Amygdala (tissue), 56 donors: ENCODE measurements at places on chromosomes 1 and 21.

- DNase-seq: no peak
Measured at GRCh38 chr1:116569776-116570357, 959 bp downstream of the CD58 start.

DNA sequence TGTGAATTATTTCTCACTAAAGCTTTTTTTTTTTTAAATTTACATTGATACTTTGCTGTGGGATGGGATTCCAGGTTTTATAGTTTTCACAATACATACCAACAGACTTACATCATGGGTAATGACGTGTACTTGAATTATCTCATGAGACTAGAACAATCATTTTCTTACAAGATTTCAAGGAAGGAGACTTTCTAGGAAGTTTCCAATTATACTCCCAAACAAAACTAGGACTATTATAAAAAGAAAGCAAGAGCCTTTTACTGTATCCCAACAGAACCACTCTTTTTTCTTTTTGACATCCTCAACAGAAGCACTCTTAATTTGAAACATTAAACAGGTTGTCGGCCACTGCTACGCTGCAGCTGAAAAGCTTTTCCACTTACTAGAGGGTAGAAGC is 48.7 kb downstream of the TESK2 start:
- DNase-seq: no peak

DNA sequence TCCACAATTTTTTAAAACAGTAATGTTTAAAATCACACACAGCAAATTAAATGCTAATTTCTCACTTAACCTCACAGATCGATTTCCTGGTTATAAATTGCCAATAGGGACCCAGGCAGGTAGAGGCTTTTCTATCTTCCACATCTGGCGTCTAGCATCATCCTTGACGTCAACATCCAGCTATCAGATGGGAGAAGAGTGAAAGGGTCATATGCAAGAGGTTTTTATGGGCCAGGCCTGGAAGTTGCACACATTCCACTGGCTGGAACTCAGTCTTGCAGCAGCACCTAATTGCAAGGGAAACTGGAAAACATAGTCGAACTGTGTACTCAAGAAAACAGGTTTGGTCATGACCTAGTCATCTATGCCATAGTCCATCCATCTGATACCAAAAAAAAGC is 6.0 kb upstream of the EEIG2 start:
- no peak for DNase-seq

DNA sequence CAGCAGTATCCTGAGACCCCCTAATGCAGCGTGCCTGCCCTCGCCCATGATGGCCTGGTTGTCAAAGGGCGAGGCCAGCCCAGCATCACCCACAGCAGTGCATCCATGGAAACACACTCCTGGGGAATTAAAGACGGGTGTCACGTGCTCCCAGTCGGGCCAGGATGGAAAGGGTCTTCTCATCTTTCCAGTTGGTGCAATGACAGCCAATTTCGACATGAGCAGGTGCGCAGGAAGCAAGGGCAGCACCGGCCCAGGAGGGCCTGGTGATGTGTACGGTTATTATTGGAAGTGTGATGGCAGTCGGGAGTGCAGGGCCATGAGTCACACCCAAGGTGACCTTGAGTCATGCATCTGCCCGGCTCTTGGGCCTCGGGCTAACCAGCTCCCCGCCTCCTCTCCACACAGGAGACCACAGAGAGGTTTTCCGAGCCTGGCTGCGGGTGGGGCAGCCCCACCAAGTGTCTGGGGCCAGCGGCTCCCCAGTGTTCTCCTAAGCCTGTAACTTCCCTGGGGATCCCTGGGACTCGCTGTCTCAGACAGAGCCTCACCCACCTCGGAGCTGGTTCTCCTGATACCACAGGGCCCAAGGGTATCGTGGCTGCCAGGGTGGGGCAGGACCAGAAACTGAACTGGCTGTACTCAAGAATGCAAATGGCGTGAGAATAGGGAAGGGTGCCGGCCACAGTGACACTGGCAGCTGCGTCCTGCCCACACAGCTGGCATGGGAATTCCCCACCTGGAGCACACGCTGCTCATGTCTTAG is 119.8 kb downstream of the SIK1 start:
- DNase-seq: no peak

DNA sequence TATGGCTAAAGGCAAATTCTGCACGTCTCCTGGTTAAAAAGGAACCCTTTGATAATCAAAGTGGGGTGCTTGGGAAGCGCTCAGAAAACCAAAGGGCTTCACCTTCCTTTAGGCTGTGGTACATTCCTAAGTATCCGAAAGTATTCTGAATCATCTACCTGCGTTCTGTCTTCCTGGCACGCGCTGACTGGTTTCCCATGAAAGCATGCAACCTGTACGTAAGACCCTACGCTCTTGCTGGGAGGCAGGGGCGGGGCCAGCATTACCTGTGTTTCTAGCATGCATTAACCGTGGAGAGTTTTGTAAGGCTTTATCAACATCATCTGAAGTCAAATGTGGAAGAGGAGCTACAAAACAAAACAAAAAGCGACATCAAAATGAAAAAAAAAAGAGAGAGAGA is 96.0 kb downstream of the ERG start:
- no peak for DNase-seq

DNA sequence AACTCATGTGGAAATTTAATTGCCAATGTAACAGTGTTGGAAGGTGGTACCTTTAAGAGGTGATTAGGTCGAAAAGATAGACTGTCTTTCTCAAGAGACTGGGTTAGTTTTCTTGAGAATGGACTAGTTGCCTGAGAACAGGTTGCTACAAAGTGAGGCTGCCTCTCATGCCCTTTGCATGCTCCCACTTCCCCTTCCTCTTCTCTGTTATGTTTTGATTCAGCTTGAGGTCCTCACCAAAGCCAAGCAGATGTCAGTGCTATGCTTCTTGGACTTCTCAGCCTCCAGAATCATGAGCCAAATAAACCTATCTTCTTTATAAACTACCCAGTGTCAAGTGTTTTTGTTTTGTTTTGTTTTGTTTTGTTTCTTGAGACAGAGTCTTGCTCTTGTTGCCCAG is 187.0 kb upstream of the RUNX1 start:
- DNase-seq: no peak

GRCh38 chr1:222171005-222171404 is 376.9 kb downstream of the HHIPL2 start:
- DNase-seq: no peak

DNA sequence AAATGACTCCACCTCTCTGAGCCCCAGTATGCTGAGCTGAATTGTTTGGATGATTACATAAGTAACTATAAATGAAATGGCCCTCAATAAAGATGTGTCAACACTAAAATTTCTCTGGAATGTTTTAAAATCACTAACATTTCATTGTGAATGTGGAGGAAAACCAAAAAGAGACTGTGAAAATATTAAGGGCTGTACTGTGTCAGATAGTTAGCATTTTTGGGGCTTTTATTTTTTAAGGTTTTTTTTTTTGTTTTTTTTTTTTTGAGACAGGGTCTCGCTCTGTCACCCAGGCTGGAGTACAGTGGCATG is 6.3 kb downstream of the MYOC start:
- DNase-seq: no peak

DNA sequence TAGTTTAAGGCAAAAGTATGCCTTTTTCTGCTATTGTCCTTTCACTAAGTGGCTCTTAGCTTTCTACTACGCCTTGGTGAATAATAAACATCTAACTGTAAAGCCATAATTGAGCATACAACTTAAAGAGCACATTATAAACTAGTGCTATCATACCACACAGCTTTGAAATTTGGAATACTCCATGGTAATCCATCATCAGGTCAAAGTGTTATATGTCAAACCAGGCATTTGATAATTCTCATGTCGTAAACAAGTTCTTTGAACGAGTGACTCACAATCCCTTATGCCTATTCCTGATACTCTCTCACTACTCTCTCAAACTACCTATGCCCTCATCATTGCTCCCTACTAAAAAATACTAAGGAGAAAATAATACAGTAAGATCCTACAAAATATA is 60.3 kb upstream of the FMN2 start:
- DNase-seq: no peak

GRCh38 chr1:5764959-5765358 is 227.3 kb downstream of the NPHP4 start:
- no peak for DNase-seq

DNA sequence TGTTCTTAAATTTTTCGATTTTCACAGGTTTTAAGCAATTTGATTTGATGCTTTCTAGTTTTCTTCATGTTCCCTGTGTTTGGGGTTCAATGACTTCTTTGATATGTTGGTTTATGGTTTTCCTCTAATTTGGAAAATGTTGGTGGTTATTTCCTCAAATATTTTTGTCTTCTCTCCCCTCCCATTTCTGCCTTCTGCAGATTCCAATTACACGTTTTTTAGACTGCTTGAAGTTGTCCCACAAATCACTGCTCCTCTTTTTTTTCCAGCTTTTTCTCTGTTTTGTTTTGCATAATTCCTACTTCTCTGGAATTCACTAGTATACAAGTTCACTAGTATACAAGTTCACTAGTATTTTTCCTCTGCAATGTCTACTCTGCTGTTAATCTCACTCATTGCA is 61.3 kb downstream of the FAF1 start:
- no peak for DNase-seq

GRCh38 chr1:178633056-178633455 is 92.0 kb upstream of the RALGPS2 start:
- DNase-seq: no peak

- no peak for DNase-seq
Measured at GRCh38 chr21:34932233-34932632, 116.9 kb downstream of the RUNX1 start.

- no peak for DNase-seq
Measured at GRCh38 chr1:47522935-47523834, 85.3 kb downstream of the FOXD2 start.

- DNase-seq: no peak
Measured at GRCh38 chr21:29164323-29164942, 34.0 kb downstream of the MAP3K7CL start.

- DNase-seq: no peak
Measured at GRCh38 chr1:204177133-204177532, 11.0 kb upstream of the REN start.

GRCh38 chr1:61287734-61288133 is 205.4 kb downstream of the NFIA start:
- no peak for DNase-seq

- no peak for DNase-seq
Measured at GRCh38 chr1:225477296-225477911, 49.6 kb upstream of the LBR start.

DNA sequence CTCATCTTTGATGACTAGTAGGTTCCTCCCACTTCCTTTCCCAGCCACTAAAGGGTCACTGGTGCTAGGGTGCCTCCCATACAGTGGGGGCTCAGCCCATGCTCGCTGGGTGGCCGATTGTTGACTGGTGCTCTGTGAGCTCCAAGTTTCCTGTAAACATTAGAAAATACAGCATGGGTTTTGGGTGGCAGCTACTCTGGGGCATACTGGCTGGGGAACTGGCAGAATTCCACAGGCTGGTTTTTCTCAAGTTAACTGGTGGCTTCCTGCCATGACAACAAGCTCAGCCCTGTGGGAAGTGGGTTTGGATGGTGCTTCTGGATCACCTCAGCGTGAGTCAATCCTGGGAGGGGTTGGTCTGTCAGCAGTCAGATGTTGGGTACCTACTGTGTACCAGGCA is 28.7 kb upstream of the CRNN start:
- DNase-seq: no peak

GRCh38 chr1:153728305-153729066 is 636 bp downstream of the INTS3 start:
- peak; percentile 16 for DNase-seq

DNA sequence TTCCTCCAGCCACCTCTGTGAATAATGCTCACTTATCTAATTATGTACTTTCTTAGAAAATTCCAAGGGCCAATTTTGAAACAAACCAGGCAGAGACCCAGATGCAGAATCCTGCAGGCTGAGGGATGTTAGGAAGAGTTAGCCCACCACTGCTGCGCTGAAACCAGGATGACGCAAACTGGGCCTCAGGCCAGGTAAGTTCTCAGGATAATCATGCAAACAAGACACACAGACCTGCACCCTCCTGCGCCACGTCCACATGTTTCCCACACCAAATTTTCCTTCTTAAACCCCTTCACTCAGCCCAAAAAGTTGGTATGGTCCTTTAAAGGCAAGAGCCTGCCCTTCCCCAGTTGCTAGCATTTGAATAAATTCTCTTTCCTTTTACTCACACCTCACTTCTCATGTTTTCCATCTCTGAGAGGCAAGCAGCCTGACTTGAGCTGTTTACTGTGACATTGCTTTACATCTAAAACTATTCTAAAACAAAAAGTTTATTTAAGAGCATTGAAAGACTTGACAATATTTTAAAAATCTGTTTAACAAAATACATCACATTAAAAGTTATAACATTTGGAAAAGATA is 887.1 kb downstream of the LRRIQ3 start:
- no peak for DNase-seq

DNA sequence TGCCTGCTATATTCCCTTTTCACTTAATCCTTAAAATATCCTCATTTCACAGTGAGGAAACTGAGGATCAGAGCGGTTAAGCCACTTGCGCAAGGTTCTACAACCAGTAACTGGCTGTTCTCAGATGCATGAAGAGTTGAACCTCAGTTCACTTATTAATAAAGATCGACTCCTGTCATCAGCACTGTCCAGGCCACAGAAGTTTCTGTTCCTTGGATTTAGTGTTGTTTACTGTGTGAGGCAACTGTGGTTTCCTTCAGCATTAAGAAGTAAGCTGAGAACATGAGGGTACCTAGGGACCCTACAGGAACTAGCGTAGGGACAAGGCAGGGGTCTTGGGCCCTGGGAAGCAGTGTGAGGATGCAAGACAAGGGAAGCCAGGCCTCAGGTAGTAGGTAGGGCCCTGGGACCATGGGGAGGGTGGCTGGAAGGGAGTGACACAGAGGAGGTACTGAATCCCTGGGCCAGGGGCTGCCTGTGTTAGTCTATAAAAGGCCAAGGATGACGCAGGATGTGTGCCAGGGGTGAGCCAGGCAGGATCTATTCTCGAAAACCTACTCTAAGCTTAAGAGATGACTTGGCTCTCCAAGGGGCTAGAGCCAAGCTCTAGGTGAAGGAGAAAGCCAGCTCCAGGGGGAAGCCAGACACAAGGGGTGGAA is 181.2 kb upstream of the CSF3R start:
- DNase-seq: no peak

DNA sequence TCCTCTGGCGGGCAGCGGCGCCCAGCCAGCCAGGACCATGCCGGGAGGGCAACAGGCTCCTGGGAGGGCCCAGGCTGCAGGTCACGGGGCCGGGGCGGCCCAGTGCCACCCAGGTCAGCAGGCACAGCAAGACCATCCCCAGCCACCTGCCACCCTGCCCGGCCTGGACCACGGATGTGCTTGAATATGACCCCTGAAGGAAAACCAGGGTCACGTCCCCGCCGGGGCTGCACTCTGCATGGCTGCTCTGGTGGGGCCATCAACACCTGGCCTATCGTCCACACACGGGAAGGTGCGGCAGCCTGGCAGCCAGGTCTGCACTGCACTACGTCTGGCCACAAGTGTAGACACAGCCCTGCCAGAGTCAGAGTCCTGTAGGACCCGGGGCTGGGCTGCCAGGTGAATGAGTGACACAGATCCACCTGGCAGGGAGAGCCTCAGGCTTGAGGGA is 6.9 kb downstream of the WNT9A start:
- DNase-seq: no peak
